DMS79 treated with DMSO at 0.1 percent for 48 hours (cell line): ENCODE measurements at places on chromosomes 16 and 17.

DNA sequence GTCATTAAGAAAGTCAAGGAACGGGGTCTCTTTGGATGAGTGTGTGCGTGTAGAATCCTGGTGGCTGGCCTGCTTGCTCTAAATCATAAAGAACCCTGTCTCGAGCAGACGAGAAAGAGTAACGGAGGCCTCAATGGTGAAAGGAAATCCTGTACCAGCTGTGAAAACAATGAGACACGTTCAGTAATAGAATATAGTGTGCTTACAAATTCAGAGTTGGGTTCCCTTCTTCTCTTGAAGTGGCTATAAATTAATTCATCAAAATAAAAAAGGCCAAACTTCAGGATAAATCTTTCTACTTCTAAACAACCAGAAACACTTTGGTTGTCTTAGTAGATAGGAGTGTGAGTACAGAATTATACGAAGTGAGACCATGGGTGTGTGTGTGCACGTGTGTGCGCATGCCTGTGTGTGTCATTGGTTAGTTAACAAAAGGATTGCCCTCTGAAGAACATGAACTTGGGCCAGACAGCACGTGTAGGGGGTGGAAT, 48.5 kb downstream of the WWOX start:
- DNase-seq, result no peak

DNA sequence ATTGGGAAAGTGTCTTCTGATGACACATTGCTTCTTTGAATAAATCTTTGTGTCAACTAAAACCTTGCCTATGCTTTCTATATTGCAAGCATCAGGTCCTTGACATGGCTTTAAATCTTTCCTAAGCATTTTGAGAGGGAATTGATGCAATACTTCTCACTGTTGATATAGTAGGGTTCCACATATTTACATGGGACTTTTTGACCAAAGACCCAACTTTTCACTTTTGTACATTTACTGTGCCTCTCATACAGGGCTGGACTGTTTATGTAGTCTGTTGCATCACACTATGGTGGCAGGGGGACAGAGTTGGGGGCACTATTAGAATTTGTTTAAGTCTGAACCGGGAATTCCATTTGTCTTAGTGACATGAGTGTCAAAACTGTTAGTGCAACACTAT, 308.5 kb upstream of the TBX2 start:
- no peak for DNase-seq

- DNase-seq, result no peak
These were observed 12.0 kb downstream of the CYBC1 start for GRCh38 chr17:82438401-82439193.

GRCh38 chr16:24980077-24980793, 34.9 kb downstream of the ARHGAP17 start:
- no peak for DNase-seq

DNA sequence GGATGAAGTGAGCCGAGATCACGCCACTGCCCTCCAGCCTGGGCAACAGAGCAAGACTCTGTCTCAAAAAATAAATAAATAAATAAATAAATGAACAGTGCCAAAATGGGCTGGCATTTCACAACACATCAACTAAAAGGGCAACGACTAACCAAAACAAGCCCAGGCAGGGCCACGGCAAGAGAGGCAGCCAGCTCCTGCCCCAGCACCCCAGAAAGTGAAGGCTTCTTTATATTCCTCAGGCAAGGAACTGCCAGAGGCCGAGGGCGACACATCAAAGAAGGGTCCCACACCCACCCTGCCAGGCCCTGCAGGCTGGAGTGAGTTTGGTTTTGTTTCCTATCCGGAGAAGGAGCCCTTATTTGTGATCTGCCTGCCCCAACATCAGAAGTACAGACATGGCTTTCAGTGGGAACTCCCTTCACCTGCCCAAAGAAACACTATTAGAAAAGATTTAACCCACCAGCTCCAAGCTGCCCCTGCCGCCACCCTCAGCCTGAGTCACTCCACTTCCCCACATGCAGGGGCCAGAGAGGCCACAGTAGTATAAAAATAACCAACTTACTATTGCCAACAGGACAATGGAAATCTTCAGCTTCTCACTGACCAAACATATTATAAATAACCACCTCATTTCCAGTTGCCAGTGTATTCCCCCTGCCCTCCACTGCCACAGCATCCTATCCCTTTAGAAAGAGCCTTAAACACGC, 8.0 kb downstream of the FBXO31 start:
- no peak for DNase-seq

DNA sequence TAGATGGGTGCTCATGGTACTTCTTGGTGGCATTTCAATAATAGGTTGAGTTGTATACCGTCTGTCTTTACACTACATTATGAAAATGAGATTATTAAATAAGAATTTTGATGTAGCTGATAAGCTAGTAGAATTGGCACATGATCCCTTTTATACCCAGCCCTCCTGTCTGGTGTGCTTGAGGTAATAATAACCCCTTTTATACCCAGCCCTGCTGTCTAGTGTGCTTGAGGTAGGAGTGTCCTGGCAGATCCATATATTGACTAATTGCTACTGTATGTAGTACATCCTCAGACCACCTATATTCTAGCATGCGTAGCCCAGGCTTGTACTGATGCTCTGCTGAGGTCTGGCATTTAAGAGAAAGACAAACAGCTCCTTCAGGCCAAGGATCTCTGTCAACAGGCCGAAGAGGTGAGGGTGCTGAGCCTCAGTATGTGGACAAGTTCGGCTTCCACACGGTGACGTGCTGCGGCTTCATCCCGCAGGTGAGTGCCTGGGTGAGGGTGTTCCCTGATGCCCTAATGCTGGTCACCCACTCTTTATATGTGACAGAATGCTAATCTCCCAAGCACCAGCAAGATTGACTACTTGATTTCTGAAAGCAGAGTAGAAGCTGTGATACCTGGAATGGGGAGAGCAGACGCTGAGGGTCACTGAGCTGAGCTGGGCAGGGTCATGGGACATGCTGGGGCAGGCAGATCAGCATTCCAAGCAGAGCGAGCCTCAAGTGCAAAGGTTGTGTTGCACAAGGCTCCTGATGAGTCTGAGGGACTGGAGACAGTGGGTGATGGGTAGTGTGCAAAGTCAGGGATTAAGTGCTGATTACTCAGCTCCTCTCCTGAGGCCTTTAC, 5.7 kb downstream of the FN3K start:
- no peak for DNase-seq

DNA sequence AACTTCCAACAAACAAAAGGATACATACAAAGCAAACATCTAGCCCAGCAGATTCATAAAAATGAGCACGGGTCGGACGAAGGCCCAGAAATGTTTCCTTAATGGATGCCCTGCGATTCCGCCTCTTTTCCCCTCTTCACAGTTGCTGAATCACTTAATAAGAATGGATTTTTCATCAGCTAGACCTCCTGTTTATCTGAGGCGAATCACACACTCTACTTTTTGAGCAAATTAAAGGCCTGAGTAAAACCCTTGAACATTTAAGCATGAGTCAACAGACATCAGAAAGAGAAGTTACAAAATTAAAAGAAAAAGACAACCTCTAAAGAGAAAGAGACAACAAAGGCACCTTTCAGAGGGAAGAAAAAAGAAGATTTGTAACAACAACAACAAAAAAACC, 44.7 kb downstream of the HS3ST3A1 start:
- no peak for DNase-seq

DNA sequence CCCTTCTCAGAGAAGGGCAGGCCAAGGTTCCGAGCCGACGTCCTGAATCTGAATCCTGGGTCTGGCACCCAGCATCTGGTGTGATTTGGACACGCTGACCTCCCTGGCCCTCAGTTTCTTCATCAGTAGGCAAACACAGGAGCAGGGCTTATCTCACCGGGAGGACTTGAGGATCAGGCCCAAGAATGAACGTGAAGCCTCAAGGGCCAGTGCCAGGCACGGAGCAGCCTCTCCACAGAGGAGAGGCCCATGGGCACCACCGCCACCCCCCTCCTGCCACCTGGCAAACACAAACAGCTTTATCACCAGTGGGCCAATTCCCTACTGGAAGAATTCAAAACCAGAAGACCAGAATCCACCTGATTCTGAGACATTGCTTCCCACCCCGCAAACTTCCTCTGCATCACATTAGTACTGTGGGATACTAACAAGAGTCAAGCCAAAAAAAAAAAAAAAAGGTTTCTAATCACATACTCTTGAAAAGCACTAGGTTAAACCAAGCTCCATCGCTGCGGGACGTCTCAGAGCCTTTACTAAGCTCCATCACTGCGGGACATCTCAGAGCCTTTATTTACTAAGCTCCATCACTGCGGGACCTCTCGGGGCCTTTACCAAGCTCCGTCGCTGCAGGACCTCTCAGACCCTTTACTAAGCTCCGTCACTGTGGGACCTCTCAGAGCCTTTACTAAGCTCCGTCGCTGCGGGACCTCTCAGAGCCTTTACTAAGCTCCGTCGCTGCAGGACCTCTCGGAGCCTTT, 68.0 kb upstream of the DOC2B start:
- no peak for DNase-seq

GRCh38 chr17:81328489-81328888, 33.4 kb upstream of the SLC38A10 start:
- peak; percentile 14 for DNase-seq

DNA sequence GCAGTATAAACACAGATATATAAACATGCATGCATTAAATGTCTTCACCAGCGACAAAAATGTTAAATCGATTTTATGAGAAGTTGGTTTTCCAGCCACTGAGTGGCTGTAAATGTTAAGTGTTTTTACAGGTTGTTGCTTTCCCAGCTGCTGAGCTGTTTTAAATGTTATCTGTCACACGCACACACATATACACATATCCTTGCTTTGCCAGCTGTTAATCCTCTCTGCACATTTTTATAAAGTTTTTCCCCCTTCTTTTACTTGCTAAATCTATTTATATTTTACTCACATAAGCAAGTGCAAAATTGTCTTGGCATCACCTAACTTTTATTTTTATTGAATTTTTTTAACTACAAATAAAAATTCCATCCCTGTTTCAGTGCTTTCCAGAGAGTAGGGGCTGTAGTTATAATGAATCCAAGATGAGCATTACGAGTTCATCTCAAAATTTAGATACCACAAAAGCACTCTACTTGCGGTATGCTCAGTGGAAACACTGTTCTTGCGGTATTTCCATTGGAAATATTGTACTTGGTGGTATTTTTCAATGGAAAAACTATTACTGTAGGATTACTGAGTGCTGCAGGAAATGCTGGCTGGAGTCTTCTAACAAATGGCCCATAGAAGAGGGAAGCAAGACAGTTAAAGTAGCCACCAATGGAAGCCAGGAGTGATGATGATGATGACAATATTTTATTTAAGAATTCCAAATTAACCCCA, 124.9 kb upstream of the KCNJ16 start:
- DNase-seq, result no peak

DNA sequence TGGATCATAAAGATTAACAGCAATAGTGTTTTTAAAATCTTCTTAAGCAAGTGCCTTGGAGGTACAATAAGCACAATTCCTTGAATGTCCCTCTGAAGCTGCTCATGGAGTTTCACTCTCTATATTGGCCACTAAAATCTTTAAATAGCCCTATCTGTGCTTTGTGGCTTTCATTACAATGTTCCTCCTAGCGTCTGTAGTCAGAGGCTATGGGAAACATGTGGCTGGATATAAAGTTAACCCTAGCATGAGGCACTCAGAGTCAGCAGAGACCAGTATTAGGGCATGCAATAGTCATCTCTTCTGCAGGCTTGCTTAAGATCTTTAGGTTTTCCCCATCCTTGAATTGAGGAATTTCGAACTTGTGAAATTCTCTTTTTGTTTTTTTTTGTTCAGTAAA, 668.2 kb downstream of the CDH11 start:
- DNase-seq, result no peak
